Activated T-helper 9 cell treated with anti-CD3 and anti-CD28 coated beads, Interleukin-2, amount 50 U/mL, for 16 hours (primary cell): ENCODE measurements at places on chromosomes 3 and 15.

DNA sequence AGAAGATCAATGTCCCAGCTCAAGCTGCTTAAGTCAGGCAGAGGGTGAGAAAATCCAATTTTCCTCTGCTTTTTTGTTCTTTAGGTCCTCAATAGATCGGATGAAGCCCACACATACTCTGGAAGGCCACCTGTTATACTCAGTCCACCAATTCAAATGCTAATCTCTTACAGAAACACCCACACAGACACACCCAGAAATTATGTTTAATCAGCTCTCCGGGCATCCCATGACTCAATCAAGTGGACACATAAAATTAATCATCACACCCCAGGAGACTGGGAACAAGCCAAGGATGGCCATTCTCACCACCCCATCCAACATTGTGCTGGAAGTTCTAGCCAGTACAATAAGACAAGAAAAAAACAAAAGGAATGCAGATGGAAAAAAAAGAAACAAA is 67.8 kb upstream of the SLC24A5 start:
- DNase-seq = no peak

DNA sequence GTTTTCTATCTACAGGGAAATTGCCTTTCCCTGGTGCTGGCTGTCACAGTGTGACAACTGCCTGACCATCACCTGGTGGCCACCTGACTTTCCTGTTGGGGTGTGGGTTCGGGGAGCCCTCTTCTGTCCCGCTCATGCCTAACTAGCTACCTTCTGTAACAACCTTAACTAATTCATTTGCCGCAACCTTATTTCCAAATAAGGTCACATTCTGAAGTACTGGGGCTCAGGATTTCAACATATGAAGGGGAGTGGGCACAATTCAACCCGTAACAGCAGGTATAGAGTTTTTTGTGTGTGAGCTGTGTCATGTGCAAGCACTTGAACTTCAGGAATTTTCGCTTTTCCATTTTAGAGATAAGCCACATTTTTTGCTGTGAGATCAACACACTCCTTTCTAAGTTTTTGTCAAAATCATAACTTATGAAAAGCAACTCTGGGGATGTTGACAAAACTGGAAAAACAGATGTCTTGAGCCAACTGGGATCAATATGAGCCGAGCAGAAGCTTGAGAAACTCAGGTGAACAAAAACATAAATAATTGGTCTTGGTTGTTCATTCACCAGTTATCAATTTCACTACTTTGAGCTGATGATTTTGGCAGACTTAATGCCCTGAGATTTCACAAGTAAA is 242.0 kb upstream of the RGMA start:
- DNase-seq = no peak

- DNase-seq = no peak
Observed at GRCh38 chr3:159795042-159795441, 193.6 kb upstream of the IL12A start.

- DNase-seq = no peak
Observed at GRCh38 chr15:74303741-74304309, 63.6 kb downstream of the CYP11A1 start.

DNA sequence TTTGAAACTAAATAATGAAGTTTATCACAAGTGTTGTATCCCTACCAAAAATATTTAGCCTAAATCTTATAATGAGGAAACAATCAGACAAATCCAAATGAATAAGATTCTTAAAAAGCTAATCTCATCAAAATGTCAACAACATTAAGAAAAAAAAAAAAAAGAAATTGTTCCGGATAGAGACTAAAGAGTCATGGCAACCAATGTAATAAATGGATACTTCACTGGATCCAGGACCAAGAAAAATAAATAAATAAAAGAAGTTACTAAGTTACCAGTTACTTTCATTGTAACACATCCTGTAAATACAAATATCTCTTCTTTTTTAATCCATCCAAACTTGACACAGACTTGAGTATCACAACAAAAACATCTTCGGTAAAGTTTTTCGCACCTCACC is 607 bp downstream of the MRPL47 start:
- DNase-seq = no peak

- DNase-seq = no peak
Observed at GRCh38 chr3:73727854-73728253, 103.1 kb upstream of the PDZRN3 start.

DNA sequence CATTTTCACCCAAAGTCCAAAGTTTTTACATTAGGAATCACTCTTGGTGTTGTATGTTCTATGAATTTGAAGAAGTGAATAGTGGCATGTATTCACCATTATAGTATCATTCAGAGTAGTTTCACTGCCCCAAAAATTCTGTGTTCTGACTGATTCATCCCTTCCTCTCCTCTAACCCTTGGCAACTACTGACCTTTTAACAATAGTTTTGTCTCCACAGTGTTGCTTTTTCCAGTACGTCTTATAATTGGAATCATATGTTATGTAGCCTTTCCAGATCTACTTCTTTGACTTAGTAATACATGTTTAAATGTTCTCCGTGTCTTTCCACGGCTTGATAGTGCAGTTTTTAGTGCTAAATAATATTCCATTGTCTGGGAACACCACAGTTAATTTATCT is 379.0 kb upstream of the SGO1 start:
- DNase-seq = no peak

DNA sequence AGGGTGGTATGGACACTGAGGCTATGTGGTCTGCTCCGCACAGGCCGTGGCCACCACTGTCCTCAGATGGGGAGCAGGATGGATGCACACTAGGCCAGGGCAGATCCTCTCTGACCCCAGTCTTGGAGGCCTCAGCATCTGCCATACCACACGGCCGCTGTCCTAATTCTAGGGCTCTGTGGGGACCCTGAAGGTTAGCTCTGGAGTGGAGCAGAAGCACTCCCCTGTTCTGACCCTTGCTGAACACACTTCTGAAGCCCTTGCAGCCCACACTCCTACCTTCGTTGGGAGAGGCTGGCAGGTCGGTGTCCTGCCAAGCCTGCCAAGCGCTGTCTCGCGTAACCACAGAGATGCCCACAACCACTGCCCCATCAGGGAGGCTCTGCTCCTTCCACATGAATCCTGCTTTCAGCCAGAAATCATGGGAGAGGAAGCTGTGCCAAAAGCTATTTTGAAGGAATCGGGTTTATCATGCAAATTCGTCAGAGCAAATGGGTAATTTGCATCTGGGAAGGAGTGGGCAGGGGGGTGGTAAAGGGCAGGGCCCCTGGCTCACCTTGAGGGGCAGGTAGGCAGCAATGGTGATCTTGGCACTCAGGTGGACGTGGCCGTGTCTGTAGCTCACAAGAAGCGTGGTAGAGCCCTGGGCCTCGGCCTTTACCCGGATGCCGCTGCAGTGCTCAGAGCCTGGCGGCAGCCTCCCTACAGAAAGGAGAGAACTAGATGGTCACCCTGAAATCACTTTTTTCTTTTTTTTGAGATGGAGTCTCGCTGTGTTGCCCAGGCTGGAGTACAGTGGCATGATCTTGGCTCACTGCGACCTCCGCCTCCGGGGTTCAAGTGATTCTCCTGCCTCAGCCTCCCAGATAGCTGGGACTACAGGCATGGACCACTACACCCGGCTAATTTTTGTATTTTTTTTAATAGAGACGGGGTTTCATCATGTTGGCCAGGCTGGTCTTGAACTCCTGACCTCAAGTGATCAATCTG is 54.4 kb downstream of the NUP210 start:
- DNase-seq = no peak

GRCh38 chr3:18526667-18527066 is 101.5 kb upstream of the SATB1 start:
- DNase-seq = no peak

DNA sequence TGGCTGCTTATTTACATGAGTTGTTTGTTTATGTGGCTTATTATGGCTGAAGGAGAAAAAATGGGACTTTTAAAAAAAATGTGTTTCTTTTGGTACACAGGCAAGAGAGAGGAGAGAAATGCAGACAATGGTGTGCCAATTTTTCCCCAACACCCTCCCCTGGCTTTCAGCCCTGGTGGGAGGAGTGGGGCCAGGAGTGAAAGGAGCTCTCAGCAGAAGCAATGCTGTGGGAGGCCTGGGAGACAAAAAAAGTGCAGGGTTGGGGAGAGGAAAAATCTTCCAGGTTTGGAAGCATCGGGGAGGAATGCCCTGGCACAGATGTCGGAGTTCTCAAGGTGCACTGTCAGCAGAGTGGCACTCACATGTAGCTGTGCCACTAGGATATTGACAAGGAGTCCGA is 117.7 kb upstream of the FOXB1 start:
- no peak for DNase-seq

GRCh38 chr15:61743345-61743909 is 316.8 kb downstream of the VPS13C start:
- no peak for DNase-seq

- DNase-seq = no peak
Observed at GRCh38 chr15:58472821-58473581, 41.2 kb downstream of the LIPC start.

DNA sequence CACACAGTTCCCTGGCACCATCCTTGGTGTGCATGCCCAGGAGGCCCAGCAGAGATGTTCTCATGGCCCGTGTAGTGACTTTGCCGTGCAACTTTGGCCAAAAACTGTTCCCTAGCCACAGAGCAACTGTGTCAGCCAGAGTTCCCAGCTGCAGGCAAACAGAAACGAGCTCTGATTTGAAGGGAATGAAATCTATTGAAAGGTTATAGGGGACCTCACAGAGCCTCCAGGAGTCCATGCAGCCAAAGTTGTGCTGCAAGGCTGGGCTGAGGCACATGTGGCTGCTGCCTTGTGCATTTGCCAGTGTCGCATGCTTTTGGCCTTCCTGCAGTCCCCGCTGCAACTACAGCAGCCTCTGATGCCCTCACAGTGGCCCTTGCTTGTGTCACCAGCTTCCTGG is 70.5 kb downstream of the PLXNA1 start:
- no peak for DNase-seq

GRCh38 chr15:99536422-99537040 is 29.3 kb upstream of the MEF2A start:
- no peak for DNase-seq

- no peak for DNase-seq
Observed at GRCh38 chr3:172546105-172546504, 22.9 kb upstream of the TNFSF10 start.

GRCh38 chr3:64954995-64955636 is 267.3 kb upstream of the ADAMTS9 start:
- no peak for DNase-seq

GRCh38 chr3:149589332-149589731 is 68.5 kb downstream of the WWTR1 start:
- DNase-seq = no peak

DNA sequence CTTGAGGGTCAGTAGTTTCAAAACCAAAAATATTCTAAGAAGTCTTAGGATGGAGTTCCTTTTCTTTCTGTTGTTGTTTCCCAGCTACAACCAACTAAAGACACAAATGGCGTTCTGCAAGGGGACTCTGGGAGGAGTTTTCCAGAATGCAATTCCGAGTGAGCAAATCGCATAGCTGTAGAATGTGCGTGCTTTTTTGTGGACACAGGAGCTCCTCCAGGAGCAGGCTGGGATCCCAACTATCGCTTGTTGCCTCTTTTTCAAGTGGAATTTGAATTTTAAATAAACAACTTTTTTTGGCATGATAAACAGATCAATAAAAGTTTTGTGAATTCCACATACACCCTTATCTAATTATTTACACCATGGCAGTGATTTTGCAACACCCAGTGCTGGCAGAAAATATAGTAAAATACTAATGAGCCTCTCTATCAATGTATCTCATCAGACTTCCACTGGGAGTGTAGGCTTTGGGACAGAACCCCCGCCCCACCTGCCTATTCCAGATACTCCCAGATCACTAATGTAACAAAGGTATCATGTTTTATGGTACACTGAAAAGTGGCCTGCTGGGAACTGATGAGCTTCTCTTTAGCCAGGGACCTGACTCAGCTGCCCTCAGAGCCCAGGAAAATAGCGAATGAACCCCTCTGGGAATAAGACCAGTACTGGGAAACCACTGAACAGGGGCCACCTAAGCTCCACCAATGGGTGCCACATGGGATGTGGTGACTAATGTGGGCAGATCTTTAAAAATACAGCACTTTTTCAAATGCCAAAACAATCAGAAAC is 66.4 kb downstream of the LMCD1 start:
- no peak for DNase-seq

DNA sequence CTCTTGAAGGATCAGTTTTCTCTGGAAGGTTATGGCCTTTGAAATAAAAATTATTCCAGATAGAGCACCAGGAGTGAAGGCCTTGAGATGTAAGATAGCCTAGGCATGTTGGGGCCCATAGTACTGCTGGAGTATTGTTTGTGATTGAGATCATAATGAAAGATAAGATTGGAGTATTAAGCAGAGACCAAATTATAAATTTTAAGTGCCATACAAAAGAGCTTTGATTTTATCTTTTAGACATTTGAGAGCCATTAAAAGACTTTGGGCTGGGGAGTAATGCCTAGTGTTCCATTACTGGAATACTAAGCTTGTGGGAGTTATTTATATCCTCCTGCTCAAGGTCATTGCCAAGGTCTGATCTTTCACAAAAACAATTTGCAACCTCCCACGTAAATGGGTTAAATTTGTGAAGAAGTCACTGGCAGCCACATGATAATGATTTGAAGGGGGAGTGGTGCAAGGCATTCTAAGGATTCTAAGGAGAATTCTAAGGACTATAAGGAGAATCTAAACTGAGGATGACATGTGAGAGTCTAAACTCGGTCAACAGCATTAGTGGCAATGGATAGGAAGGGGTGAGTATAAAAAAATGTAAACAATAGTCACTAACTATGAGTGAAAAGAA is 12.8 kb downstream of the ELL3 start:
- no peak for DNase-seq
